NCI-H524 (cell line): ENCODE measurements at places on chromosomes 13 and 19.
A peak's percentile ranks its signal among the peaks of the same experiment; 100 is the strongest.

DNA sequence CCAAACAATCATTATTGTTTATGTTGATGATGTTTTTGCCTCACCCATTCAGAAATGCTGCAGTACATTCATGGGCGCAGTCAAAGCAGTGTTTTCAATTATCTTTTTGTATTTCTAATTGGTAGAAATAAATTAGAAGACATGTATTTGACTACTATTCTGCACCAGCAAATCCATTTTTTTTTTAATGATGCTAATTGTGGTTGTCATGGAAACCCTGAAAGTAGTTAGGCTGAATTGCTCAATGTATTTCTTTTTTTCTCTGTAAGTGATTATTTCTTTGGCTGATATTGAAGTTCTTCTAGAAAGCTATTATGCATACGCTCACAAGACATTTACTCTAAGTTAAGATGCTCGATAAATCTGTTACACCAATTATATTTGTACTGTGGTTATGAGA is 101.2 kb downstream of the RFC3 start:
- no peak for DNase-seq

DNA sequence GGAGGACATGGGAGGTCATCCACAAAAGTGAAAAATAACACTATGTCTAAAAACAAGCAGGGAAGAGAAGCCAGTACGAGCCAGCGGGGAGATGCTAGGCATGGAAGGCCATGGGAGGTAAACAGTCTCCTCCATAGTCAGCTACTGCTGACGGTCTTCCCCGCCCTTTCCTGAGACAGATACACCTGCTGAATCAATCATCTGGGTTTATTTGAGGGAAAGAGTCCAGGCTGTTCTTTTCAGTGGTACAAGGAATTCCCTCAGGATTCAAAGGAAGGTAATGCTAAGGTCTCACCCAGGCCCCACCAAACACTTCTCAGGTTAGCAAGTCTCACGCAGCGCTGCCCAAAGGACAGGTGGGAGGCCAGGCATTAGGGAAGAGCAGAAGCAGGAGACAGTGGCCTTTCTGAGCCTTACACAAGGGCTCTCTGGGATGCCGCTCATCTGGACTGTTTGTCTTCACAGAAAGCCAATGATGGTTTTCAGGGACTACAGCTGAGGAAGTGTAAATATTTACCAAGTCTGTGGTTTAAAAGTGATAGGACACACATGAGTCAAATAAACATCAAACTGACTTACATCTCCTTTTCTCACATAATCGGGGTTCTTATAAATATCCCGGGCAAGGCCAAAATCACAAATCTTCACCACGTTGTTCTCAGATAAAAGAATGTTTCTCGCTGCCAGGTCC is 173.9 kb downstream of the FLT1 start:
- DNase-seq, result no peak

DNA sequence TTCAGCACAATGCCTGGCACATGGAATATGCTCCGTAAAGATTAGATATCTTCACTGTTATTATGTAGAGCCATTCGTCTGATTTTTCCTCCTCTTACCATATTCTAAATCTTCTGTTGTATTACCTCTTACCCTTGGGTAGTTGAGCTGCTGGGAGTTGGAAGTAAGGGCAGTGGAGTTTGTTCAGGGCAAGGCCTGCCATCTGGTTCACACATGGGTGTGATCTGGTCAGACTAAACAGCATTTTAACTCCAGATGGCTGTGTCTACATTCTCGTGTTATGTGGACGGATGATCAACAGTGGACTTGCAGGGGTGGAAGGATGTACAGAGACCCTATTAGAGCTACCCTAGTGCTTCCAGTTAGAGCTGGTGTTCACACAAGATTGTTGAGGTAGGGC is 164.9 kb downstream of the ZIC5 start:
- DNase-seq, result peak; percentile 81

- DNase-seq, result peak; percentile 25
Measured at GRCh38 chr19:373391-374182, 29.0 kb upstream of the MIER2 start.

GRCh38 chr13:113086991-113087922 is 18.3 kb upstream of the F7 start:
- DNase-seq, result no peak
